ENCODE measurements at places on chromosomes 1 and 21.

- no peak for DNase-seq
These were observed 138.6 kb upstream of the JUN start for GRCh38 chr1:58922302-58923089.

DNA sequence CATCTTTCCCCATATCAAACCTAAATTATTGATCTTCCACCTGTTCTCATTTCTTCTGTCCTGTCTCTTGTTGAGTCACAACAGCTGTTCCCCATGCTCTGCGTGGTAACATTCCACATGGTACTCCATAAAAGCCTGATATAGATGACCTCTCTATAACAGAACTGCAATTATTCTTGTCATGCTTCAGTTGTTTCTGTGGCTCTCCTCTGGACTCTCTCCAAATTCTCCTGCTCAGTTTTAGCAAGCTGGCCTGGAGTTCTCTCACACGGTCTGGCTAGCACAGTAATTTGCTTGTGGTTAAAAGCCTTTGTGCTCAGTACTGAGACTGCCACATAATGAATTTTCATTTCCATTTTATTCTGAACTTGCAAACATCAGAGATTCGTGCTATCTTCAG is 10.6 kb upstream of the LRRC39 start:
- no peak for DNase-seq

GRCh38 chr21:41611966-41612606 is 104.1 kb upstream of the TMPRSS2 start:
- no peak for DNase-seq

GRCh38 chr1:65176056-65176450 is 28.1 kb downstream of the AK4 start:
- peak; percentile 63 for DNase-seq

- no peak for DNase-seq
These were observed 34.0 kb downstream of the EPRS1 start for GRCh38 chr1:220012259-220012658.

DNA sequence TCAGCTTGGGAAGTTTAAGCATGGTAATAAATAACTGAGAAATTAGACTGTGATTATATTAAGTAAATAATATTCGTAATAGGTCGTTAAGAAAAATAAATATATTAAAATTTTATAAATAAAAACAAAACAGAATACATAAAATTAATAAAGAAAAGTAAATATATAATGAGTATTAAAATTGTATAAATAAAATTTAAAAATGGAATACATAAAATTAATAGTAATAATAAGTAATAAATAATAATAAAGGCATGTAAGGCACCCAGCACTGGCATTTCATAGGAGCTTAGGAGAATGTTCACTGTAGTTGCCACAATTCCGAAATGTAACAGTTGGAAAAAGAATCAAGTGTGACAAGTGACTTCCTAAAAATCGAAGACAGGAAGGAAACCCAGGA is 45.8 kb upstream of the FHAD1 start:
- no peak for DNase-seq

DNA sequence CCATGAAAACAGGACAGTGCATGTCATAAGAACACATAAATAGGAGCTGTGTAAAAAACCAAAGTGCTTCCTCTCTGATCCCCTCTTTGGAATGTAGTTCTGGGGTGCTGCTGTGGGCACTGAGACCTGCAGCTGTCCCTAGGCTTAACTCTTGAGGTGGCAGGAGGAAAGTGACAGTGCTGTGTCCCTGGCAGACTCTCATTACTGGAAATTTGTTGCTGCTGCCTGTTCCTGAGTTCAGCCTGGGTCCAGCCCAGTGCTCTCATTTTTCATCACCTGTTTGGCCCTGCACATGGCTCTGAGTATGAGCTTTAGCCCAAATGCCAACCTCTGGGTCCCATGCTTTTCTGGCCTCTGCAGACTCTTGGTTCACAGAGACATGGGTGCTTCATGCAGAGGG is 329.3 kb downstream of the DSCAM start:
- DNase-seq, result no peak

DNA sequence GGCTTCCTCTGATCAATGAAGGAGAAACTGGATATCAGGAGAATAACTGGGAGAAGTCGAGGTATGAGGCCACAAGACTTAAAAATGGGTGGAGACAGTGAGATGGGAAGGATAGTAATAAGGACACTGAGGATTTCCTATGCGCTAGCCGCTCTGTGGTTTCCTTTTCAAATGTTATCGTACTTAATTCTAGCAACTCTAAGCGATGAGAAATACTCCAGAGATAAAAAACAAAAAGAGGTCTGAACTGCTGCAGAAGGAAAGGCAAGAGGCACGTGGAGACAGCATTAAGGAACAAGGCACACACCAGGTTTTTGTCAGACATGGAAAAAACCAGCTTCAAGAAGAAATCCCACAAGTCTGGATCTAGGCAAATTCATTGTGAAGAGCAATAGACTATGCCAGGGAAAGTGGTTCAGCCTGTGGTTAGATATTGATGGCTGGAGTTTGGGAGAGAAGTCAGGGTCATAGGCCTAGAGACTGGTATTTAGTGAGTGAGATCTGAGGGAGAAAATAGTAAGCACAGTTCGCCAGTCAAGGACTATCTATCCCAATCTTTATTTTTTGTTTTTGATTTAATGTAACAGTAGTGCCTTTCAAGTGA is 5.3 kb downstream of the CLCA2 start:
- DNase-seq, result no peak

DNA sequence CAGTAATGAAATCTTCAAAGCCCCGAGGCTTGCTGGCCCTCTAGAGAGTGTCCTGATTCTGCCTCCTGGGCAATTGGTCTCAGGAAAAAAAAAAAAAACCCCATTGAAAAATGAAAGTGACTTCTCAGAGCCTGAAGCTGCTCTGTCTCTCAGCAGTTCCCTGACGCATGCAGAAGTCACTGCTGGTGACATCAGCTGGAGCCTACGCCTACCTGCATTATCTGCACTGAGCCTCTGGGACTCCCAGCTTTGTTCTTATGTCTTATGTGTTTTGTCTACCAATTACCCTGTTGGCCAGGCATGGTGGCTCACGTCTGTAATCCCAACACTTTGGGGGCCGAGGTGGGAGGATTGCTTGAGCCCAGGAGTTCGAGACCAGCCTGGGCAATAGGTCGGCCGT is 10.1 kb upstream of the SLC25A33 start:
- no peak for DNase-seq

GRCh38 chr1:46400421-46400820 is 6.3 kb downstream of the FAAH start:
- DNase-seq, result no peak

GRCh38 chr1:194155962-194156361 is 969.5 kb upstream of the B3GALT2 start:
- DNase-seq, result no peak

- no peak for DNase-seq
These were observed 45.1 kb upstream of the EXO1 start for GRCh38 chr1:241802863-241803262.

DNA sequence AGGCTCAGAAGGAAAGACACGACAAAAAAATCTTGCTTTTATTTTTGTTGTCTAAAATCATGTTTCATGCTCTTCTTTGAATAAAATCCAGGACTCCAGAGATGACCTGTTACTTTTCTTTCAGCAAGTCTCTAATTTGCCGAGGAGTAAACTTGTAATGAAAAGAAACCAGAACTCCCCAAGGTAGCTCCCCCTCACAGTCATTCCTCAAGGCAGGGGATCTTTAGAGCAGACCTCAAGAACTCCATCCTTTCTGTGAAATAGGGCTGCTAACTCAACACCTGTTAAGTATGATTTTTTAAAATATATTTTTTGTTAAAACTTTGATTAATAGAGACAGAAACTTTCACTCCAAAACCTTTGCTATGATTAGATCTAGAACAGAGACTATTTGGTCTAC is 82.7 kb upstream of the ABCD3 start:
- no peak for DNase-seq

GRCh38 chr1:183277821-183278738 is 92.0 kb downstream of the LAMC2 start:
- DNase-seq, result no peak

DNA sequence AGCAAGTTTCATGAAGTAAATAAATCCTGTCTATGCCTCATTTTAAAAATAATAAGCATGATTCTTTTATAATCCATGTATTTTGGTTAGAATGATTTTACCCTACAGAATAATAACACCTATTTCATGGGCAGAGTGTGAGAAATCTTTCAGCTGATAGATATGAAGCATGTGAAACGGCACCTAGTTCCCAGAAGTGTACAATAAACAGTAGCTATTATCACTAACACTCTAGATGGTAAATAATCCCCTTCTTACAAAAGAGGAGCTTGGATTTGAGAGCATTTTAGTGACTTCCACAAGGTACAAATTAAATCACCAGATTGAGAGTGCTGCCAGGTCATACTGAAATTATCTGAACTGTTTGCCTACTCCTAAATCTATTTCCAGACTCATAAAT is 95.3 kb upstream of the NRIP1 start:
- no peak for DNase-seq

- DNase-seq, result no peak
These were observed 281.1 kb downstream of the MRPL39 start for GRCh38 chr21:25326181-25326580.
